ENCODE measurements at places on chromosomes 7 and 10.

DNA sequence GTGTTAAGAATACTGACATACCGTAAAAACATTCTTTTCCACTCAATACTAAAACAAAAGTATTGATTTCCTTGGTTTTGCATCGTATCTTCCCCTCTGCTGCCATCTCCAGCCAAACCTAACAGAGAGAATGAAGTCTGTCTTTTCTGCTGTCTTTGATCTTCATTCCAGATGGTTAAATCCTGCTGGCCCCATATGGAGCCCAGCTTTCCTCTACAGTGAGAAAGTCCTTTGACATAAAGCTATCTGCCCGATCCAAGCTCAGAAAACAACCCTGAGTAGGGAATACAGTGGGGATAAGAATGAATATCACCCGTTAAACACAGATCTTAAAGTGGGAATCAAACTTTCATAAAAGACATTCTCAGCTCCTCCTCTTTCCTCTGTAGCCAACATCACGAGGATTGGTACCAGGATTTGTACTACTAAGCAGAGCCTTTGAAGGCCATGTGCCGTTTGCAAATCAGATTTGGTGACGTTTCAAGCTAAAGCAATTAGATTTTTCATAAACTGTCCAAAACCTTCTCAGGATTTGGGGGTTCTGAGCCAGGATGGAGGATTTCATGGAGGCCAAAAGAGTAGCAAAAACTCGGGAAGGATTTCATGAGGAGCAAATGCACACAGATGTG is 30.8 kb upstream of the GPAM start:
- DNase-seq: peak; percentile 18

DNA sequence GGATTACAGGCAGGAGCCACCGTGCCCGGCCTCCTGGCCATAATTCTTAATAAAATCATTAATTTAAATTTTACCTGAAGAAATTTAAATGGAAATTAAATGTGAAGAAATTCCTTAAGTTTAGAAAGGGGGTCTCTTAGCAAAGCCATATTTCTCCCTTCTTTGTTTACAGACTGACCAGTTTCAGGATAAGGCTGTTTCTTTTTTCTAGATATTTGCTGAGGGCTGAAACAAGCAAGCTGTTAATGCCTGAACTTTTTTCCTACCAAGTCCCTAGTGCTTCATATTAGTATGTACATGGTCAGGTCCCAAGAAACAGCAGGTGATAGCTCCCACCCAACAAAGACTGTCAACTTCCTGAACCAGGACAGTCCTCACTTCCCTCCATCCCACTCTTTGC is 18.1 kb upstream of the PDIA4 start:
- DNase-seq: no peak

DNA sequence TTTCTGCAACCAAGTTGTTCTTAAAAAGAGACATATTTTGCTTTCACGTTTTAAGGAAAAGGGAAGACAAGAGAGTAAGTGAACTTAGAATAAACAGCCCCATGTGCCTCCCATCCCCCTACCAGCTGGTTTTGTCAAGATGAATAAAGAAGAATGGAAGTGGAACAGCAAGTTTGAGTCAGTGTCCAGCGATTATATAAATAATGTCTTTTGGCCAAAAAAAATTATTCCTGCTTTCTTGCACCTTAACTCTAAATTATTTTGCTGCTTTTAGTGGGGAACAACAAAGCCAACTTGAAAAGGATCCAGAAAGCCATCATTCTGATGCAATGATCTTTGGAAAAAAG is 82.4 kb upstream of the TRIL start:
- DNase-seq: peak; percentile 22

- peak; percentile 76 for DNase-seq
Measured at GRCh38 chr10:16597656-16598055, 76.0 kb upstream of the C1QL3 start.

- peak; percentile 63 for DNase-seq
Measured at GRCh38 chr7:94127026-94127425, 122.9 kb upstream of the BET1 start.

DNA sequence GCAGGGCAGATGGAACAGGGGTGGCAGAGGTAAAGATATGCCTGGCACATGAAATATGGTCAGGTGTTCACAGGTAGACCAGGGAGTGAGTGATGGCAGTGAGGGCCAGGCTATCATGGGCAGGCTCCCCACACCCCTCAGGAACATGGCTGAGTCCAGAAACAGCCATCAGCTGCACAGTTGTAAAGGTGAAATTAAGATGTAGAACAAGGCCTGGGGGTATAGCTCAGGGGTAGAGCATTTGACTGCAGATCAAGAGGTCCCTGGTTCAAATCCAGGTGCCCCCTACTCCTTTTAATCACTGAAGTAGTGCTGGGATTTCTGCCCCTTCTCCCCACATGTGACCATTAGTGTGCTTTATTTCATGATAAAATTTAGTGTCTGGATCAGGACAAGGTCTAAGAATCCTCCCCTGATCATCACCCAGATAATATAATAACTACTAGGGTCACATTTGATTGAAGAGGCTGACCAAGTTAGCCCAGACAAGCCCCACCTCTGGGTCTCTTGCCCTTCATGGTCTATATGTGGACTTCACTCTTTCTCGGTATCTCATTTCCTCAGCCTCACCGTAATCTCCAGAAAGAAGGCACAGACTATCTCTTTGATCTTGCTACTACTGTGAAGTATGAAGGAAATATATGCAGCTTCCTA is 69.0 kb downstream of the ZNF783 start:
- peak; percentile 13 for DNase-seq

- no peak for DNase-seq
Measured at GRCh38 chr7:55977831-55978230, 13.4 kb downstream of the NIPSNAP2 start.

- peak; percentile 8 for DNase-seq
Measured at GRCh38 chr7:79709574-79710409, 256.3 kb upstream of the MAGI2 start.

GRCh38 chr7:44148961-44149536 is 7.9 kb upstream of the MYL7 start:
- no peak for DNase-seq

DNA sequence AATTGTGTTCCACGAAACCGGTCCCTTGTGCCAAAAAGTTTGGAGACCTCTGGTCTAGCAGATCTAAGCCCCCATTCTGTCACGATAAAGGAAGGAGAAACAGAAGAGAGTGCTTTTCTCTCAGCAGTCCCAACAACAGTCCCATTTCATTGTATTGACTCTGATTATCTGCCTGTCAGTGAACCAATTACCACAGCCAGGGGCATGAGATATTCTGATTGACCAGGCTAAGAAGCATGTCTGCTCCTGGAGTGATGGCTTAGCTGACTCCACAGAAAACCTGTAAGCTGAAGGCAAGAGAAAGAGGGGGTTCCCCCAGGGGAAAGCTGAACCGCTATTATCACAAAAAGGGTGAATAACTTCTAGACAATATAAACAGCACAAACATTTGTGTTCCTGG is 765.4 kb downstream of the SORCS1 start:
- DNase-seq: no peak

DNA sequence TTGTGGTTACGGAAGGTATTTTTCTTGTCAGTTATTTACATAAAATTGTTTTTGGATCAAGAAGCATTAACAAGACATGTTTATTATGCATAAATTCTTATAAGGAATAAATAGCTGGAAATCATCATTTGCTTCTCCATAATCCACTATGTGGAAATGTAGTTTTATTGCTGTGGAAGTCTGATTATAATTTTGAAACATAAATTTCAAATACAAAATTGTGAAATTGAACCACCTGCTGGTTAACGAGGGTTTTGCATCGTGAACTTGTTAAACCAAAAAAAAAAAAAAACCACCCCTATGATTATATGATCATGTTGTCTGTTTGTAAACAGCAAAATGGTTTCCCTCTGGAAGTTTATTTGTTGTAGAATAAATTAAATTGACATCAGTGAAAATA is 25.9 kb downstream of the ABRAXAS2 start:
- peak; percentile 44 for DNase-seq

- DNase-seq: peak; percentile 95
Measured at GRCh38 chr7:94368371-94368791, 26.3 kb upstream of the COL1A2 start.

DNA sequence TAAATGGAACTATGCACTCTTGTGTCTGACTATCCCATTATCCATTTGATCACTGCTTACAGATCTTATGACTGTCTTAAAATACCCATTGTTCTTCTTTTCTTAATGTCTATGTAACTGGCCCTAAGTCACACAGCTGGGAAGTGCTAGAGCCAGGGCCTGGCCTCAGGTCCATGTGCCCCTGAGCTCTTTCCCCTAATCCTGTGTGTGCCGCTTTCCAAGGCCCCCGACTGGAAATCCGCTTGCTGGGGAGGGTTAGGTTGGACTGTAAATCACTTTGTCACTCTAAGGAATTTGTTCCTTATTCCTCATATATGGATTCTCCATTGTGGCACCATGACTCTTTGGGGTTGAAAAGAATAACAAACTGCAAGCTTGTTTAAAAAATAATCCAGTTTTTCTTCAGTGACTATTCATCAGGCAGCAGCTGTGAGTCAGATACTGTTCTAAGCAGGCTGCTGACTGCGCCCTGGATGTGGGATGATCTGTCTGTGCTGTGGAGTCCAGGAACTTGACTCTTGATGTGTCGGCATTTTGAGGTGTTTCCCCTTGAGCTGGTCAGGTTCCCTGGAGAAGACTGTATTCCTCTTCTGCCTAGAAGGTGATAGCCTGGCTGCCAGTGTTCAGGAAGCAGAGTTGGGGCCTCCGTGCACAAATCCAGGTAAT is 236.3 kb downstream of the SDK1 start:
- DNase-seq: peak; percentile 37

DNA sequence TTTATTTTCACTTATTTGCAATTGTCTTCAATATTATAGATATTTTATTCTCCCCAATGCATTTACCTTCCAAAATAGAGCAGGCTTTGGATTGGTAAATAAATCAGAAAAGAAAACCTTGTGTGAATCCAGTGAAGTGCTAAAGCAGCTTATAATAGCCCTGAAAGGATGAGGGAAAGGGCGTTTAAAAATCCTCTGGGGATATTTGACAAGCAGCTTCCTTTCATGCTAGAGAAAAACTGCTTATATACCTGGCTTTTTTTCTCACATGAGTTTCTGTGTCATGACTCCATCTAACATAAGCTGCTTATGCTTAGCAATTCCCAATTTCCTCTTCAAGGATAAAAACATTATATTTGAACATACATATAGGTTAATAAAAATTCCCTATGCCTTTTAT is 221.6 kb upstream of the SEMA3E start:
- DNase-seq: no peak

GRCh38 chr10:129335942-129336341 is 131.1 kb upstream of the MGMT start:
- DNase-seq: no peak

DNA sequence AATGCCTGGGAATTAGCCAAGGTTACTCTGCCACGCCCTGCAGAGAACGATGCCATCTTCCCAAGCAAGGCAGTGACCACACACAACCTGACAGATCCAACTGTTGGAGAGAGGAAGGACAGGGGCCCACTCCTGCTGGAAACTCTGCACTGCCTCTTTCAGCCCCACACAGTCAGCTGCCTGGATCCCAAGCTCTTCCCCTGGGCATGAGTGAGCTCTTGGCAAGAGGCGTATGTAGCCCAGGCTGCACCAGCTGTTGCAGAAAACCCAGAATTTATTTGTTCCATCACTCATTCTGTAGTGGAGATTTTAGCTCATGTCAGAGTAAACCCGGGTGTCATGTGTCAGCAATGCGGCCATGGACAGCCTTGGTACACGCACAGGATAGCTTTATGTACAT is 135.1 kb upstream of the TRIM24 start:
- DNase-seq: no peak

DNA sequence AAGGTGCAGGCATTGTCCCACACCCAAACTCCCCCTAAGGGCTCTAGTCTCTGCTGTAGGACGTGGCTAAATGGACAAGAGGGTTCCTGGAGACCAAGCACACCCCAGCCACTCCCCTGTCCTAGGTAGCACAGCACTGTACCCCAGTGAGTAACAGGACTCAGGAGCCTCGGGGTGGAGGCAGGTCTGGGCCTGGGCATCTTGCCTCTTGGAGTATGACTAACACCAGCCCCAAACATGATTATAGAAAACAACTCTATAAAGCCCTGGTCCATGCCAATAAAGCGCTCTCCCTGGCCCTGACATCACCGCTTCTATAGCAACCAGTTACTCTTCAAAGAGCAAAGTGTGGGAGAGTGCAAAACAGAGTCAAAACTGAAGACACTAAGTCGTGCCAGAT is 195.0 kb downstream of the CALN1 start:
- DNase-seq: no peak

- DNase-seq: no peak
Measured at GRCh38 chr10:117198088-117198487, 799 bp downstream of the KCNK18 start.

DNA sequence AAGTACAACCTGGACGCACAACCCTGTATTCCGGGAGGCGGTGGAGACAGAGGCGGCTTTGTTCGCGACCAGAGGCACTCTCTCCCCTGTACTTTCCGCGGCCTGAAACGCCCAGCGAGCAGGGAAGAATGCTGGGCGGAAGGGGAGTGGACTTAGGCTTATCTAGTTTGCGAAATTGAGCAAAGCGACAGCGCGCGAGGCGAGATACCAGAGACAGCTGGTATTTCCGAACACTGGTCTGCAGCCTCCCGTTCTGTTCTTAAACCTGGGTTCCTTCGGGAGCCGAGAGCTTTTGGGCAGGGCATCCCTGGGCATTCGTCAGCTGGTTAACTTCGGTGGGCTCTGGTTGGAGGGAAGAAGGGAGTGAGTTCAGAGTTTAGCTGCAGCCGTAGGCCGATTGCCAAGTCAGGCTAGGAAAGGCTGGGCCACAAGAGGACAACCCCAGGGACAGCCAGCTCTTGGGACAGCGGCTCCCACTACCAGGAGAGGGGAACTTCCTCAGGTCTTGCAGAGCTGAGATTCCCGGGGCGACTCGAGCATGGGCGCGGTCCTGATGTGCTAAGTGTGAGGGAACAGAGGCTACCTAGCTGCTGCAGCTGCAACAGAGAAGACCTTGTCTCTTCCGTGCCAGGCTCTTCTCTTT is 3.9 kb downstream of the HMX3 start:
- DNase-seq: no peak

- DNase-seq: peak; percentile 55
Measured at GRCh38 chr10:30840395-30841050, 191.1 kb downstream of the ZNF438 start.

- DNase-seq: no peak
Measured at GRCh38 chr10:112669989-112670388, 223.0 kb downstream of the VTI1A start.

DNA sequence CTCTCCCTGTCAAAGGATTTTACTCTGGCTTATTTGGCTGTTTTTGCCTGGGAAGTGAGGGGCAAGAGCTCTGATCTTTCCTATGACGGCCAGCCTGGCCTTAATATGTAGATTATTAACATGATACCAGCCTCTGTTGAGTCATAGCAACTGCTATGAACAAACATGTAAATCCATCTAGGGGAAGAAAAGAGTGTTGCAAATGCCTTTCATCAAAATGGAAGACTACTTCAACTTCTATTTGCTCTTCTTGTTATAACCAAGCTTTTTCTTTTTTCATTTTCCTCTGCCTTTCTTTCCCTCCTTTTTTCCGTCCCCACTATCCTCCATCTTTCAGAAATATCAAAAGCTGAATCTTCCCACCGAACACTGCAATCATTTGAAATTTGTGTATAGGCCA is 46.6 kb downstream of the BTRC start:
- DNase-seq: no peak
